Airway epithelial cell (primary cell): ENCODE measurements at places on chromosomes 6 and 20. TPM values are rescaled to one million over a fixed set of nuclear protein-coding genes. Genes with fewer than 3 reads are reported as not detected.

TRIM10 gene
- total RNA-seq: not detected in 2 replicates

CTSZ gene
- 57.8 and 68.0 TPM in 2 replicates for total RNA-seq

SRMS gene
- total RNA-seq: 0.35 TPM in 1 of 2 replicates, not detected in the other

PSMB9 gene
- 1.6 and 4.5 TPM in 2 replicates for total RNA-seq

C20orf144 gene
- total RNA-seq: not detected in 2 replicates

HLA-DRB5 gene
- total RNA-seq: not detected in 2 replicates
